Activated naive CD4-positive, alpha-beta T cell treated with anti-CD3 and anti-CD28 coated beads, Interleukin-2, amount 10 ng/mL, durations not matched to agents 7 days and 5 days (primary cell): ENCODE measurements at places on chromosomes 11 and 22.

DNA sequence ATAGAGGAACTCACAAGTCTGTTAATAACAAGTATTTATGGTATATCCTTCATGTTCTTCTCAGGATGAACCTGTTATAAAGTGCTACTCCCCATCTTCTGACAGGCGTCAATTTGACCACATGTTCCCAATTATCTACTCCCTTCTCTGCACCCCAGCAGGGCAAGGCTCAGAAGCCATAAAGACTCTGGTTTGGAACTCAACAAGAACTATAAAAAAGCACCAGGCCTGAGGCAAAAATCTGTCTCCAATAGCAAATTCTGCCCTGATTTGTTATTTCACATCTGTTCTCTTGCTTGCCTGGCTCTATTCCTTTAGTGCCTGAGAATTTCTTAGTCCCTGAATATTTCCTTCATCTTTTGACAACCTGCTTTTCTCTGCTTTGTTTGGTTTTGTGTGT lies 618.2 kb upstream of the KIRREL3 start:
- DNase-seq, result no peak
- no peak overlapping the region for H3K4me3 ChIP-seq
- no peaks in the 10 kb centered on the region for H3K27me3 ChIP-seq
- H3K4me1 ChIP-seq, result no peaks in the 10 kb centered on the region
- no peak overlapping the region for H3K27ac ChIP-seq

DNA sequence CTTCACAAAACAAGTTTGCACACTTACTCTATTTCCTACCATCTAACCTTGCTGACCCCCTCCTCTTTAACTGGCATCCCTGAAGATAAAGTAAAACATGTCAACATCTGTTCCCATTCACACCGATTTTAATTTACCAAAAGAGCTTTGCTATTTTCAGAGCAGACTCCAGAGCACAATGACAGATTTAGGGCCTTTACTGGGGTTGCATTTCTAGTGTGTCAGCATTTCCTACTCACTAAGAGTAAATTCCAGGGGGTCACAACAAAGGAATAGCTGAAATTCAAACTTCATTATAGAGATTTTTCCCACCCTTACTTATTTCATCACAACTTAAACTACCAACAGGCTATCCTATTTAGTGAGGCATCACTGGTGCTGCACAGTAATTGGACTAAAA lies 60.8 kb downstream of the SOX6 start:
- no peaks in the 10 kb centered on the region for H3K36me3 ChIP-seq
- H3K27me3 ChIP-seq, result no peaks in the 10 kb centered on the region
- no peak overlapping the region for H3K27ac ChIP-seq
- no peaks in the 10 kb centered on the region for H3K4me1 ChIP-seq
- no peak for DNase-seq
- H3K4me3 ChIP-seq, result no peak overlapping the region

GRCh38 chr11:13303668-13304649 lies 26.4 kb downstream of the BMAL1 start:
- peak overlapping the region; percentile 58 for H3K27ac ChIP-seq
- H3K4me3 ChIP-seq, result no peak overlapping the region
- H3K4me1 ChIP-seq, result peaks cover 23% of the 10 kb centered on the region
- no peaks in the 10 kb centered on the region for H3K27me3 ChIP-seq
- peaks cover 17% of the 10 kb centered on the region for H3K36me3 ChIP-seq

GRCh38 chr11:109706945-109707344 lies 285.0 kb downstream of the C11orf87 start:
- H3K4me1 ChIP-seq, result no peaks in the 10 kb centered on the region
- H3K27ac ChIP-seq, result no peak overlapping the region
- no peak overlapping the region for H3K4me3 ChIP-seq
- H3K36me3 ChIP-seq, result no peaks in the 10 kb centered on the region
- H3K27me3 ChIP-seq, result no peaks in the 10 kb centered on the region

- no peaks in the 10 kb centered on the region for H3K27me3 ChIP-seq
- H3K4me3 ChIP-seq, result no peak overlapping the region
- peaks cover 34% of the 10 kb centered on the region for H3K4me1 ChIP-seq
- H3K27ac ChIP-seq, result no peak overlapping the region
Observed at GRCh38 chr11:118202599-118203422, 22.0 kb downstream of the JAML start.

- peaks cover 43% of the 10 kb centered on the region for H3K27me3 ChIP-seq
- peaks cover 2% of the 10 kb centered on the region for H3K4me1 ChIP-seq
- no peak overlapping the region for H3K4me3 ChIP-seq
- H3K36me3 ChIP-seq, result no peaks in the 10 kb centered on the region
- peak; percentile 65 for DNase-seq
Observed at GRCh38 chr11:125141686-125142535, 22.6 kb upstream of the PKNOX2 start.

DNA sequence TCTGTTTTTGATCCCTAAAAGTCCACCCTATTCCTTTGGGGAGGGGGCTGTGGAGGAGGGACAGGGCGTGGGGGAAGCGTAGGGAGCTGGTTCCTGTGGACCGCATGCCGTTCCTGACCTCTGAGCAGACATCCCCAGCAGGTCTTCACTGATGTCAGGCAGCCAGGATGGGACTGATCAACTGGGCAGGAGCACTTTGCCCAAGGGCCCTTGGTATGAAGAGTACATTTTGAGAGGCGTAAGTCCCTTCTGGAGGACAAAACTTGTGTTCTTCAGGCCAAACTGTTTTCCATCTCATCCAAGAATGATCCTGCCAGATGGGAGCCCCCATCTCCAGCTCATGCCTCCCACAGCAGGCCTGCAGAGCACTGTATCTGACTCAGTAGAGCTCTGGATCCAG lies 80.9 kb upstream of the NARS2 start:
- DNase-seq, result no peak
- H3K4me1 ChIP-seq, result no peaks in the 10 kb centered on the region
- H3K27me3 ChIP-seq, result peaks cover 9% of the 10 kb centered on the region
- H3K36me3 ChIP-seq, result no peaks in the 10 kb centered on the region

- no peak overlapping the region for H3K4me3 ChIP-seq
- H3K27me3 ChIP-seq, result peaks cover 9% of the 10 kb centered on the region
- H3K36me3 ChIP-seq, result no peaks in the 10 kb centered on the region
- no peak overlapping the region for H3K27ac ChIP-seq
- no peak for DNase-seq
Observed at GRCh38 chr11:19508165-19508564, 204.5 kb upstream of the NAV2 start.

- no peak overlapping the region for H3K27ac ChIP-seq
- H3K27me3 ChIP-seq, result peaks cover 44% of the 10 kb centered on the region
- peaks cover 4% of the 10 kb centered on the region for H3K4me1 ChIP-seq
- H3K36me3 ChIP-seq, result no peaks in the 10 kb centered on the region
- no peak for DNase-seq
- no peak overlapping the region for H3K4me3 ChIP-seq
Observed at GRCh38 chr11:125489166-125489565, 6.9 kb downstream of the FEZ1 start.

GRCh38 chr11:128711136-128711535 lies 17.3 kb downstream of the FLI1 start:
- peaks cover 62% of the 10 kb centered on the region for H3K36me3 ChIP-seq
- H3K4me3 ChIP-seq, result no peak overlapping the region
- no peak overlapping the region for H3K27ac ChIP-seq

- no peaks in the 10 kb centered on the region for H3K4me1 ChIP-seq
- H3K27me3 ChIP-seq, result peaks cover 4% of the 10 kb centered on the region
- no peak overlapping the region for H3K4me3 ChIP-seq
- H3K27ac ChIP-seq, result no peak overlapping the region
Observed at GRCh38 chr11:8566613-8567210, 27.3 kb downstream of the STK33 start.

- DNase-seq, result no peak
Observed at GRCh38 chr11:40227730-40228129, 1231.7 kb downstream of the LRRC4C start.

GRCh38 chr11:124676386-124676785 lies 2.7 kb downstream of the SPA17 start:
- no peak overlapping the region for H3K4me3 ChIP-seq
- H3K27ac ChIP-seq, result no peak overlapping the region
- peaks cover 5% of the 10 kb centered on the region for H3K36me3 ChIP-seq

DNA sequence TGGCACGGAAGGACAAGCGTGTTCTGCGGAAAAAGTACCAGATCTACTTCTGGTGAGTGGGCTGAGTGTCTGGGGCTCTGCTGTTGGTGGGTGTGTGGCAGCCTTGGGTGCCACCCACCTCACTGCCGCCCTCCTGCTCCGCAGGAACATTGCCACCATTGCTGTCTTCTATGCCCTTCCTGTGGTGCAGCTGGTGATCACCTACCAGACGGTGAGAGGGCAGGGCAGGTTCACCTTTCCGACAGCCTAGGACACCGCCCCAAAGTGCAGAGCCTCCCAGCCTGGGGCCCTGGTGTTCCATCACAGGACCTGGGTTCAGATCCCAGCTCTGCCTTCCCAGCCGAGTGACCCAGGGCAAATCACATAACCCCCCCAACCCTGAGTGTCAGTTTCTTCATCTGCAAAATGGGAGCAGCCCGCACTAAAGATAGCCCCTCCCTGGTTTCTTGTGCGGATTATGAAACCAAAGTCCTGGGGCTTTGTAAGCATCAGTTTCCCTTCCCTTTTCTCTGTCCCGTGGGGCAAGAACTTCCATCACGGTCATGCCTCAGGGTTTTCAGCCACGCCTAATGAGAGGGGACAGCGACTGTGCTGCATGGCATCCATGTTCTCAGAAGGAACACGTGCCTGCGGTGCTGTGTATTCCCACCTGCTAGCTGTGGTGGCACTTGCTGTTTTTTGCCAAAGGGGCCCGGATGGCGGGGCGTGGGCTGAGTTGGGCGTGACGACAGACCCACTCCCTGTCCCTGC lies 9.8 kb upstream of the TAGLN start:
- no peak overlapping the region for H3K27ac ChIP-seq
- H3K27me3 ChIP-seq, result no peaks in the 10 kb centered on the region
- DNase-seq, result no peak
- peaks cover 9% of the 10 kb centered on the region for H3K4me1 ChIP-seq

DNA sequence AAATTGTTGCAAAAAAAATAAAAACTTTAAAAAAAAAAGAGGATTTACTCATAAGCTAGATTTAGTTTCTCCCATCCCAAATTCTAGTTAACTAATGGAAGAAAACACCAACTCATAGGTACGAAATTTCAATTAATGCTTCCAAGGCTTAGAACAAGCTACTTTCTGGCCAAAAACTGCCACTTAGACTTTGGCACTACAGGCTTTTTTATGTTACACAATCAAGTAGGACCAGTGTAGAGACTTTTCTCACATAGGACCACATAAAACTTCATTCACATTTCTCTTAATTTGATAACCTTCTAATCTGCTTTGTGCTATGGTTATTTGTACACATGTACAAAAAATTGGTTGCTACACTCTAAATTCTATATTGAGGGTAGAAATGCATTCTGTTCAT lies 3.1 kb downstream of the ST13 start:
- no peak overlapping the region for H3K4me3 ChIP-seq
- H3K27me3 ChIP-seq, result no peaks in the 10 kb centered on the region
- DNase-seq, result no peak
- H3K4me1 ChIP-seq, result peaks cover 51% of the 10 kb centered on the region
- H3K36me3 ChIP-seq, result peaks cover 9% of the 10 kb centered on the region

DNA sequence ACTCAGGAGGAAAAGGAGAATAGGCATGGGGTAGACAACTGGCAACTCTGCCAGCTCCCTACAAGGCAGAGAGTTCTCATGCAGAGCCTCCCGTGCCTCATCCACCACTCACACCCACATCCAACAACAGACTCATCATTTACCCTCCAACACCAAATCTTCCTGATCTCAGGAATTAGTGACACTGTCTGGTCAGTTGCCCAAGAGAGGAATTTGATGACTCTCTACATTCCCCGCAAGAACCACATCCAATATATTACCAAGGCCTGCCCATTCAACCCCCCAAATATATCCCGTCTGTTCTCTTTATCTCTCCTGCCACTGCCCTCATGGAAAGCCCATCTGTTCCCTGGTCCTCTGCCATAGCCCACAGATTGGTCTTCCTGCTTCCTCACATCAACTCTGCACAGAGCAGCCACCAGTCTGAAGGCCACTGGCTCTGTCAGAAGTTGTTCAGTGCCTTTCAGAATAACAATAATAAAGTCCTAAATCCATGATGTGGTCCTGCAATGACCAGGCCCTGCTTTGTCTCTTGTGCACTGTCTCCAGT lies 57.5 kb upstream of the CD82 start:
- peaks cover 26% of the 10 kb centered on the region for H3K27me3 ChIP-seq
- no peaks in the 10 kb centered on the region for H3K4me1 ChIP-seq
- H3K27ac ChIP-seq, result no peak overlapping the region

- no peak overlapping the region for H3K4me3 ChIP-seq
- peak overlapping the region; percentile 42 for H3K27ac ChIP-seq
Observed at GRCh38 chr11:18369398-18369797, 25.0 kb upstream of the LDHA start.

DNA sequence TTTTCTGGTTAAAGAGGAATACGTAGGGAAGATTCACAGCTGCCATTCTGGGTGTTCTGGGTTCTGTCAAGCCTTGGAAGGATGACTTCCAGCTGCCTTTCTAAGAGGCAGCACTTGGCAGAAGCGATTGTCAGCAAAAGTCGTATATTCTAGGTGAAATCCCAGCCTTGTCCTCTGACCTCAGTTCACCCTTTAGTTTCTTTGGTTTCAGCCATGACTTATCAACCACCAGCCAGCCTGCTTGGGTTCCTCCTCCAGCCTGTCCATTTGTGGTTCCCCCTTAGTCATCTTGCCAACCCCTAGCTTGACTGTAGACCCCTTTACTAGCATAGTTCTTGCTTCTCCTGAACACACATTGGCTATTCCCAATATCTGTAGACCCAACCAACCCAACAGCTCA lies 102.3 kb upstream of the CD44 start:
- peaks cover 3% of the 10 kb centered on the region for H3K36me3 ChIP-seq
- H3K4me3 ChIP-seq, result no peak overlapping the region
- H3K4me1 ChIP-seq, result peaks cover 47% of the 10 kb centered on the region
- peaks cover 16% of the 10 kb centered on the region for H3K27me3 ChIP-seq
- no peak for DNase-seq

DNA sequence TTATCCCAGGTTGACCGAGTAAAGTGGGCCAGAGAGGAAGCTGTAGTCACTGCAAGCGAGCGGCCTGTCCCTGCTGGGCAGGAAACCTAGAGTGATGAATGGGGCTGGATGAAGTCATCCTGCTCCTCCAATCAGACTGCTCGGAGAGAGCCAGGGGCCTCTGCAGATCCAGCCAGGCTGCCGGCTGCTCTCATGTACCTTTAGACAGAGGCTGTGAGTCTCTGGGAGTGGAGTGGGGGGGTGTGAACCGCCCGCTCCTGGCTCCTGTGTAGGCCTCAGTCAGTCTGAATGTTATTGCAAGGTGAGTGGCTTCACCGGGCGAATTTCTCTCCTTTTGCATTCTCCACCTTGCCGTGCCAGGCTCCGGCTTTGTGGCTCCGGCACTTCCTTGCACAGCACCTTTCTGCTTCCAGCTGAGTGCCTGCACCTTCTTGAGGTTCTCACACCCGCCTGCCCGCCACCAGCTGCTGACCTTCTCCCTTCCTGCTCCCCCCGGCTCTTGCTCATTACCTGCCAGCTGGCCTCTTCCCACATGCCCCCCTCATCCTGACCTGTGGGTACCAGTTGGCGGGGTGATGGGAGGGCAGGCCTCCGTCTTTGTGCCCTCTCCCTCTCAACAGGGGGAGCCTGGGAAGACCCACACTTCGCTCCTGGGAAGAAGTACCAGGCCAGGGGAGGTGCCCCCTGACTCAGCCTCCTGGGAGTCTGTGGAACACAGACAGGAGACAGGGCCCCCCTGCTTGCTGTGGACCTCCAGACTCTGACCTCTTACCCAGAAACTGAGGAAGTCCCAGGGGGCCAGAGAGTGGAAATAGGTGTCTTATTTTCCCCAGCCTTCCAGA lies 79.9 kb downstream of the GRAMD1B start:
- no peak overlapping the region for H3K4me3 ChIP-seq
- no peak overlapping the region for H3K27ac ChIP-seq
- peaks cover 4% of the 10 kb centered on the region for H3K36me3 ChIP-seq
- H3K4me1 ChIP-seq, result peaks cover 28% of the 10 kb centered on the region
- H3K27me3 ChIP-seq, result no peaks in the 10 kb centered on the region
- DNase-seq, result no peak

GRCh38 chr22:23118647-23119493 lies 22.9 kb downstream of the RSPH14 start:
- no peak for DNase-seq
- peaks cover 6% of the 10 kb centered on the region for H3K36me3 ChIP-seq
- peaks cover 13% of the 10 kb centered on the region for H3K4me1 ChIP-seq
- no peaks in the 10 kb centered on the region for H3K27me3 ChIP-seq
- peak overlapping the region; percentile 69 for H3K27ac ChIP-seq
